Esophagus squamous epithelium (tissue), 5 donors: ENCODE measurements at places on chromosomes 7 and 10. TPM values are rescaled to one million over a fixed set of nuclear protein-coding genes. Genes with fewer than 3 reads are reported as not detected.

ARHGAP22 gene
- 2.1 TPM for total RNA-seq

SLC39A12 gene
- total RNA-seq, result not detected

UNCX gene
- not detected for total RNA-seq

ARHGEF5 gene
- 29.2 TPM for total RNA-seq

PALS2 gene
- total RNA-seq, result 4.4 TPM

LRRD1 gene
- not detected for total RNA-seq

STAMBPL1 gene
- total RNA-seq, result 10.3 TPM

DNA sequence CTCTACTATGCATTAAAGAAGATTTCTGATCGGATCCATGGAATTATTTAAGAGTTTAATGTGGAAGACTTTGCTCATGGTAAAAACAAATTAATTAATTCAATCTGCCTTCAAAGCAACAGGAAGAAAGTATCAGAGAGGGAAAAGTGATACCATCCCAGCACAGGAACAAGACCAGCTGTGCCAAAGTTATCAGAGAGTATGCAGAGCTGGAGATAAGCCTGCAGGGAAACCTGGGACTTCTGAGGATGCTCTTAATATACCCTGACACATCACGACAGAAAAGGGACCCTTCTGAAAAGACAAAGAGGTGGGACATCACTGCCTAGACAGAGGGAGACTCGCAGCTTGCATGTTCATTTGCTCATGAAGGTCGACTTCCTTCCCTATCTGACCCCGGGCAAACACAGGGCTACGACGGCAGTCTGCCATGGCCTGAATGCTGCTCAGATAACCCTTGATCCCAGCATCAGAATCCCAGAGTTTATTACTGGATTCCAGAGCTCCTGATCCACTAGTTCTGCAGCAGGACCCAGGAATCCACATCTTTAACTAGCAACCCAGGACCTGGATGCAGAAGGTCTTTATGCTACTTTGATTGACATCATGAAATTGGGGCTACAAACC is 29.5 kb downstream of the FAM171A1 start:
- no peaks in the 10 kb centered on the region for H3K36me3 ChIP-seq
- H3K4me3 ChIP-seq, result no peak overlapping the region
- no peak overlapping the region for H3K27ac ChIP-seq
- H3K4me1 ChIP-seq, result no peaks in the 10 kb centered on the region

- peak overlapping the region; percentile 59 for H3K4me3 ChIP-seq
- peaks cover 11% of the 10 kb centered on the region for H3K4me1 ChIP-seq
- H3K36me3 ChIP-seq, result no peaks in the 10 kb centered on the region
These were observed 621 bp upstream of the FAM13C start for GRCh38 chr10:59362959-59363381.

DNA sequence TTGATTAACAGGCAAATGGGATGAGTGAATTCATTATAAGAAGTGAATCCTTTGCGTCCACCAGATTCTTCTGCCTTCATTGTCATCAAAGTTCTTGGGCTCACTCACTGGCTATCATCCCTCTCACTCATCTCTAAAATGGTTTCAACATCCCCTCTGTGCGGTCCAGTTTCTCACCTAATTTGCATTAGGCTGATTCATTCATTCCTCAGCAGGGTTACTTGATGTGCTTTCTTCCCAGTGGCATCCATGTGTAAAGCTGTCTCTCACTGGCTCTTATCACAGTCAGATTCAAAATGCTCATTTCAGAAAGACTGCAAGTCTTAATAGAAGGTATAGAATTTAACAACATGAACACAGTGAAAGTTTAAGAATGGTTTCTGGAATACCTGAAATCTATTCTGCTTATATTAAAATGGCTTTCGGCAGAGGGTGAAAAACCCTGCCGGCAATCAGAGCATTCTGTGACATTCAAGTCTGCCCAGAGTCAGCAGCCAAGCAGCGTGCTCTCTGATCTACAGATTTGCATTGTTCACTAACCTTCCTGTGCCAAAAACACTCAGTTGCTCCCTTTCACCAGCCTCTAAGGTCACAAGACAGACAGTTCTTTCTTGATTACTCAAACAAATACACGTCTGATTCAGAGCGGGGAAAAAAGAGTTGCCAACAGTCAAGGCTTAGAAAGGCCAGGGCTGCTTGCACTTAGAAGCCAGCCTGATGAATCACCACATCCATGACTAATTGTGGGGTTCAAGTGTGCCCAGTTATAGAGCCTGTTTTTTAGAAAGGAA is 106.7 kb downstream of the TES start:
- H3K27ac ChIP-seq, result peak overlapping the region; percentile 85
- no peak for DNase-seq
- H3K4me3 ChIP-seq, result no peak overlapping the region
- H3K4me1 ChIP-seq, result peaks cover 38% of the 10 kb centered on the region
- H3K36me3 ChIP-seq, result no peaks in the 10 kb centered on the region
